Astrocyte of the spinal cord (primary cell): ENCODE measurements at places on chromosomes 5 and 9.

DNA sequence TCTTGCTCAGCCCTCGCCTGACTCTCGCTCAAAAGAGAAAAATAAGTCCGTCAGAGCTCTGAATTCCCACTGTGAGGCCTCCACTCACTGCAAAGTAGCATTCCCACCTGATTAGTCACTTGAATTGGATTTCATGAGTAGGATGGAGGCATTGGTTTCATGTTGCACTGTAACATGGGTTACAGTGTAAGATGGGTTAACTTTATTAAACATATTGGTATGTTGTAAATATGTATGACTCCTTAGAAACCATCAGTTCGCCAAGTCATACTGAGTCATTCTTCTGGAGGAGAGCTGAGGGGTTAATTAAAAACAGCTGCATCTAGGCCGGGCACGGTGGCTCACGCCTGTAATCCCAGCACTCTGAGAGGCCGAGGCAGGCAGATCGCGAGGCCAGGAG lies 93.8 kb upstream of the BNC2 start:
- DNase-seq = peak; percentile 99

GRCh38 chr9:133653638-133654037 lies 17.5 kb downstream of the DBH start:
- no peak for DNase-seq

DNA sequence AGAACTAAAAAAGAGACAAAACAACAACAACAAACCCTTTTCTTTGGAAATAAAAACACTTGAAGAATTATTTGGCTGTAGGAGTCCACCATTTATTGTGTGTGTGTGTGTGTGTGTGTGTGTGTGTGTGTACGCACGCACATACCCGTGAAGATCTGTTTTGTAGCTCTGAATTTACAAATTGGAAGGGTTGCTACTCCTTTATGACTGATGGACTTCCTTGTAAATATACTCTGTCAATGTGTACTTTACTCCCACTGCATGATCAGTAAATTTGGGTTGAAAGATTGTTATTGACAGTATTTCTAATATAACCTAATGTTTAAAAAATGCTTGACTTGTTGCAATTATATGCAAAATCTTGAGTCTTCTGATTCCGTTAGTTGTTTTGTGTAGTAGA lies 148.1 kb downstream of the ATG10 start:
- DNase-seq = no peak

- no peak for DNase-seq
Measured at GRCh38 chr9:27336126-27336525, 39.2 kb upstream of the EQTN start.

GRCh38 chr5:65213921-65214525 lies 267.7 kb downstream of the ADAMTS6 start:
- DNase-seq = no peak

- peak; percentile 14 for DNase-seq
Measured at GRCh38 chr5:147619281-147619878, 109.5 kb upstream of the DPYSL3 start.
